ENCODE measurements at places on chromosomes 1 and 21.

- peak; percentile 96 for DNase-seq
These were observed 187.1 kb downstream of the NRIP1 start for GRCh38 chr21:14877581-14878228.

GRCh38 chr1:110896090-110896489, 23.1 kb downstream of the CD53 start:
- DNase-seq, result no peak

- peak; percentile 17 for DNase-seq
These were observed 14.5 kb downstream of the BRINP2 start for GRCh38 chr1:177185209-177185608.

GRCh38 chr1:111789666-111790316, 34.1 kb downstream of the DDX20 start:
- DNase-seq, result no peak

DNA sequence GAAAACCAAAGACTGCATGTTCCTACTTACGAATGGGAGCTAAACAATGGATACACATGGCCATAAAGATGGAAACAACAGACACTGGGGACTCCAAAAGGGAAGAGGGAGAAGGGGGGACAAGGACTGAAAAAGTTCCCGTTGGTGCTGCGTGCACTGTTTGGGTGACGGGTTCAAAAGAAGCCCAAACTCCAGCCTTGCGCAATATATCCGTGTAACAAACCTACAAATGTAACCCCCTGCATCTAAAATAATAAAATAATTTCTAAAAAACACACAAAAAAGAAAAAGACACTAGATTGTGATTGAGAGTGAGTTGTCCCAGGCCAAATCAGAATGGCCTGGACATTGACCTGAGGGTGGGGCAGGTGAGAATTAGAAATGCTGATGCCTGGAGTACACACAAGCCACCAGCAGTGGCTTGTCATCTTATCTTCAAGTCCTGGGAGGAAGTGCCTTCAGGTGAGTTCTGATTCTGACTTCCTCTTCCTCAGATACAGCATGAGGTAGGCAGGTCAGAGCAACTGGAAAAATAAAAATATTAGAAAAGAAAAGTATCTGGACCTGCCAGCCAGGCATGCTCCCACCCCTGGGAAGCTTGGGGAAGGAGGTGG, 54.7 kb downstream of the SPATA46 start:
- no peak for DNase-seq

DNA sequence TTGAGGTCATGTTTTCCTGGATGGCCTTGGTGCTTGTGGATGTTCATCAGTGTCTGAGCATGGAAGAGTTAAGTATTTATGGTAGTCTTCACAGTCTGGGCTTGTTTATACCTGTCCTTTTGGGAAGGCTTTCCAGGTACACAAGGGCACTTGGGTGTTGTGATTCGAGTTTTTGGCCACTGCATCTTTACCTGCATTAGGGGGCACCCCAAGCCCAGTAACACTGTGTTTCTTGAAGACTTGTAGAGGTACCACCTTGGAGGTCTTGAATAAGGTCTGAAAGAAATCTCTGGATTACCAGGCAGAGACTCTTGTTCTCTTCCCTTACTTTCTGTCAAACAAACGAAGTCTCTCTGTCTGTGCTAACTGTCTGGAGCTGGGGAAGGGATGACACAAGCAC, 34.4 kb upstream of the ROR1 start:
- DNase-seq, result no peak

DNA sequence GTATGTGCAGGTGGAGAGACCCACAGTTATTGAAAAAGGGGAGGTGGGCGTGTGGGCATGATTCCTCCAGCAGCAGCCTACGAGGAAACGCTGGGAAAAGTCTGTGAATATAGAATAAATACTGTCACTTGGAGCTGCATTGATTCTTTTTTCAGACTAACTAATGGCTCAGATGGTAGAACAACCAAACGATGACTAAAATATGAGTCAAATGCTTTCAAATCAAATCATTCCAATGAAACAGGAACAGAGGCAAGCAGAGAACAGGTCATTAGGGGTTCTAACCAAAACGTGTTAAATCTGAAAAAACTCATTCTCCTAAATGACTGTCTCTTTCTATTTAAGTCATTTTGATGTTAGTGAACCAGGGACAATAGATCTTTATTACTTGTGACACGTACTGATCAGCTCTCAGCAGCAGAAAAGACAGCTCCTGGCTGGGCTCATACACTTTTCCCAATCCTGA, 35.1 kb upstream of the SEC16B start:
- peak; percentile 51 for DNase-seq

DNA sequence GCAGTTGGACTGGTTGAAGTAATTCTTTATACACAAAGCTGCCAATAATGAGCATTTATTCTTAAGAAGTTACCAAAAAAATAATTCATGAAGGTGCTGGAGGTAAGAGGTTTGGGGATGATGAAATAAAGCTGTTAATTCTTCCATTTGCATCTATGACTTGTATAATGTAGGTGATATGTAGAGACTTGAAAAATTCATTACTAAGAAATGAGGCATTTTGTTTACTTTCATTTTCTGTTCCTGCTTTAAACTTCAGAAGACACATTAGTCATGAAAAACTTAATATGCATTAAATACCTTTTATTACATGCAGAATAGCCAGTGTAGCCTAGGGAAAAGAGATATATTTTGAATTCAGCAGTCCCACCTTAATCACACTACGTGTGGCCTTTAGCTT, 214.2 kb downstream of the SLC44A5 start:
- DNase-seq, result no peak

GRCh38 chr1:214540324-214540723, 11.1 kb downstream of the PTPN14 start:
- DNase-seq, result no peak

DNA sequence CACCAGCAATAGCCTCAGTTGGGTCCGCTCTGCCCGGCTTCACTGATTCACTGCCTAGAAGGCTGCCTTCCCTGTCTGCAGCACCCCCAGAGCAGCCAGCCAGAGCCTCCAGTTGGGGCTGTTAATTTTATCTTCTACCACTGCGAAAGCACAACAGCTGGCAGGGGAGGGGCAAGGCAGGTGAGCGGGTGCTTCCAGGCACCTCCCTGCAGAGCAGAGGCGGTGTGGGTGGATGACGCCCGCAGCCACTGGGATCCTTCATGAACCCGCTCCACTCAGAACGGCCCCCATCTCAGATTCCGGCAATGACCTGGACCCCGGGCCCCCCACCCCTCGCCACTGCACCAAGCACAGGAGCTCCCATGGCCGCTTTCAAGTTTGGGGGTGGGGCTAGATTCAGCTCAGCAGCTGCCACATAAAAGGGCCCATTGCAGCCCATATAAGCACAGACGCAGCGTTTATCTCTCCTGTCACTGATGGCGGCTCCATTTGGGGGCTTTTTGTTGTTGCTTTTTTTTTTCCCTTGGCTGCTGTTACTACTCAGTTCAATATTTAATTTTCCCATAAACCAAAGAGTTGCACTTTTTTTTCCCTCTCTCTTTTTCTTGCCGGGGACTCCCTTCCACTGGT, 128.0 kb upstream of the KLHDC7A start:
- no peak for DNase-seq

DNA sequence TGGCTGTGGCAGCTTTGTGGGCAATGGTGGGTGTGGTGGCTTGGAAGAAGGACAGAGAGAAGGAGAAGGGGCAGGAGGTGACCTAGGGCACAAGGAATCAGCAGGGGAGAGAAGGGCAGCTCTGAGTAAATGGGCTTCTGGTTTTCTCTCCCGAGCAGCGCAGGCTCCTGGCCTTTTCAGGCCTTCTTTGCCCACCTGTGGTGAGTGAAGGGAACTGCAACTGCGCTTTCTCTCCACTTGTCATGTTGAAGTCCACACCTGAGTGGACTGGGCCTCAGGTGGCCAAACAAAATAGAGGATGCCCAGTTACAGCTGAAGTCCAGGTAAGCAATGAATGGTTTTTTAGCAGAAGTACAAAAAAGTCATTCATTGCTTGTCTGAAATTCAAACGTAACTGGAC, 29.4 kb upstream of the KCNA10 start:
- DNase-seq, result peak; percentile 42

DNA sequence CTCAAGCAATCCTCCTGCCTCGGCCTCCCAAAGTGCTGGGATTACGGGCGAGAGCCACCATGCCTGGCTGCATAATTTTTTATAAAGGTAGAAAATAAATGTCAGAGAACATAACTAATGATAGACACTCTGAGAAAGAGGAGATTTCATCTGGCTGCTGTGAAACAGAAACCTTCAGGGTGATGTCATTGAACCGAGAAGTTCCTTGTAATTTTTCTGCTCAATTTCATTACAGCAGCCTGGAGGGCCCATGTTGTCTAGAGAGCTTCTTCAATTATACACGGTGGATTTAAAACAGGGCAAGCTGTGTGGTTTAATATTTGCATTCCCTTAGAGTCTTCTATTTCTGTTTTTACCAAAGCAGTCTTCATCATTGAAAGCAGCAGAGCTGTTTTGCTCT, 64.3 kb upstream of the MORC3 start:
- DNase-seq, result no peak

DNA sequence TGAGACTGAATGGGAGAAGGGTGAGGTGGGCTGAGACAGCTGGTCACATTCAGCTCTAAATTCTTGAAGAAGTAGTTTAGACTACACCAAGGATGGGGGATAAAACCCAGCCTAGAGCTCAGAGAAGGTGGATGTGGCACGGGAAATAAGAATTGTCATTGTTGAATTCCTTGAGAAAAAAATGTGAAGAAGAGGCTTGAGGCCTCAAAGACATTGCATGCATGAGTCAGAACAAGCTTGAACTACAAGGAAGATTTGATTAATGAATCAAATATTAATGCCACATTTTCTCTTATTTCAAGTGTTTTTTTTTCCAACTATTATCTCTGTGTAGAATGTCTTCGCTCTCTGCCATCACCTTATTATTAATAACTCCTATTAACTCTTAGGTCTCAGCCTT, 58.9 kb downstream of the MAP3K7CL start:
- DNase-seq, result no peak

DNA sequence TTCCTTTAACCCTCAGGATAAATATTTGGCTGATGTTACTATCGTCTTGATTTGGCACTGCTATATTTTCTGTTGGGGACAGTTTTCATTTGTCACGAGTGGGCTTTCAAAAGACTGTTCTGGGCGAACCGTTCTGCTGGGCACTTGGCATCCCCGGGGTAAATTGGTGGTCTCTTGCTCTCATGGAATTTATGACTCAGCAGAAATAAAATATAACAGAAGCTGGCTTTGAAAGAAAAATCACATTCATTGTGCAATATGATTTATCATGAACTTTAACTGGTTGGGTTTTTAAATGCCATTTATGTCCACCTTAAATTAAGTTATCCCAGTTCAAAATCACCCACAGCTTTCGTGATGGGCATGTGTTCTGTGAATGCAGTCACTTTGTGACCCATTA, 147.3 kb downstream of the KAZN start:
- no peak for DNase-seq

GRCh38 chr1:224743608-224744164, 127.6 kb downstream of the CNIH3 start:
- DNase-seq, result no peak

GRCh38 chr1:48753293-48753692, 23.4 kb downstream of the BEND5 start:
- DNase-seq, result no peak

GRCh38 chr1:151831605-151832004, at the start of gene RORC:
TSS of gene RORC (minus strand) at chr1:151831802. CDS start at chr1:151831764, 38 bp downstream.
- peak; percentile 30 for DNase-seq

DNA sequence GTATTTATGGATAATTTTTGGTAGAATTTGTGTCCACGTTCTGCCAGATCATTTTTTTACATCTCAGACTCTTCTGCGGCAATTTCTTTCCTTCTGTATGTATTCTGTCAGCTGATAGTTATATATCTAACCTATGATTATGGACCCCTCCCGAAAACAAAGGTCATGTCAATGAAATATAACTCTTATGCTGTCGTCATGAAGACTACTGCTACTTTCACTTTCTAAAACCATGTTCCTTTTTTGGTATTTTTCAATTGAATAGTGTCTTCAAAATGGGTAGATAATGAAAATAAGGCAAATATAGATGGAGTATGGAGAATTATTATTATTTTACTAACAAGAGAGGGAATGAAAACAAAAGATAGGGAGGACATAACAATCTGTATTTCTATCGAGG, 3.2 kb downstream of the ANGPTL1 start:
- no peak for DNase-seq

GRCh38 chr1:203144661-203145060, 17.1 kb downstream of the ADORA1 start:
- peak; percentile 90 for DNase-seq

DNA sequence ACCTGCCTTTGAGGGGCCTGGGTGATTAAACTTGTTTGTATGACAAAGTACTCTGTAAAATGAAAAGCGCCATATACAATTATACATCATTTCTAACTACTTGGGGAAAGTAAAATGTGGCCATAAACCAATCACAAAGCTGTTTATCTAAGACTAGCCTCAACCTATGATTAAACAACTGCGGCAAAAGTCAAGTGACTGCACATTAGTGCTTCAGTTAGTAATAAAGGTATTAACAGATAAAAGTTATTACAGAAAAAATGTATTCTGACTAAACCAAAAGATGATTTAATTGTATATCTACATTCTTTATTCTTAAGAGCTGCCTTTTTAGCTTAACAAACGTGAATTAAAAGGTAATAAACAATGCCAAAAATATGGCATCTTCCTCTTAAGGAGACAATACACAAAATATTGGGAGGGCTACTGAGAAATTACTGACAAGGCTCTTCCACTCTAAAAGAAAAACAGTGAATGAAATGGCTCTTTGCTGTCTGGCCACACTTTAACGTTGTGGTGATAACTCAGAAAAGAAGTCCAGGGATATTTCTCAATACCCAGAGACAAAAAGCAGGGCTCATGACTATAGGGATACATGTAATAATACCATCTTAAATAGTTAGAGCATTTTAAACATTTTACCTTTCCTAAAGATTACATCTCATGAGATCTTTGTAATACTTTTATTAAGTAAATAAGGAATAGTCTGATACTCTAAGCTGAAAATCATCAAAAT, 8.6 kb downstream of the ARHGAP29 start:
- no peak for DNase-seq

GRCh38 chr1:16212251-16212961, at the start of gene ARHGEF19:
TSS of gene ARHGEF19 (minus strand) at chr1:16212652. CDS start at chr1:16209054, 3,598 bp downstream.
- DNase-seq, result no peak

GRCh38 chr1:150165622-150166612, 16.2 kb downstream of the PLEKHO1 start:
- DNase-seq, result peak; percentile 47

DNA sequence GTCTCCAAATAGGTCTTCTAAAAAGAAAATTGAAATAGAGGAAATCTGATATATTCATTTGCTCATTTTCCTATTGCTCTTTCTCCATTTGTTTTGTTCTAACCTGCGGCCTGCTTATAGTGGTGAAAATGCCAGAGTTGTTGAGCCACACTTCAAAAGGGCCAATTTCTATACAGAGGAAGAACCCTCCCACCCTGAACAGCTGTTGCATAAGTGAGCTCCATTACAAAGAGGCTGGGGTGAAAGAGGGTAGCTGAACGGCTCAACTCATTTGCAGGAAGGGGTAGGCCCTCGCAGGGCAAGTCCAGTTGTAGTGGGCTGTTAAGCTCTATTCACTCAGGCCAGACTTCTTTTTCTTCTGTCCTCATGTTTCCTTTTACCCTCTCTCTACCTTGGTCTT, 8.8 kb downstream of the ADCY10 start:
- DNase-seq, result no peak

DNA sequence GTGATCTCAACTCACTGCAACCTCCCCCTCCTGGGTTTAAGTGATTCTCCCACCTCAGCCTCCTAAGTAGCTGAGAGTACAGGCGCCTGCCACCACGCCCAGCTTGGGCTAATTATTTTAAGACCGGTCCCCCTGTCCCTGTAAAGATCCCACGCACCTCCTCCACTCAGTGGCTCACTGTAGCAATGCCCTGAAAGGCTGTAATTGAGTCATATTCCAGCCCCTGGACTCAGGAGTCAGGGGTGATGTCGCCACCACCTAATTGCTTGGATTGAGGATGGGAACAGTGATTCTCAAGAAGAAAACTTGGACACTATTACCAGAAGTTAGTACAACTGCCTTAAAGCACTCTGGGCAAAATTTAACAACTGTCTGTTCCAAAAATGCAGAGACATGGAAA, 3.1 kb upstream of the EDARADD start:
- DNase-seq, result no peak
